Large intestine (tissue), 12 donors: ENCODE measurements at places on chromosomes 1 and 21. TPM values are rescaled to one million over a fixed set of nuclear protein-coding genes. Genes with fewer than 3 reads are reported as not detected.

GRCh38 chr1:116408193-116408592 lies 35.1 kb downstream of the ATP1A1 start:
- no peak for DNase-seq

GRCh38 chr1:52162947-52163346 lies 21.1 kb downstream of the ZFYVE9 start:
- DNase-seq = no peak

- no peak for DNase-seq
Measured at GRCh38 chr21:38769191-38769780, 36.4 kb upstream of the ETS2 start.

- no peak for DNase-seq
Measured at GRCh38 chr1:118717893-118718292, 270.2 kb downstream of the TBX15 start.

GRCh38 chr1:38735651-38736161 lies 123.9 kb downstream of the RRAGC start:
- DNase-seq = no peak

DNA sequence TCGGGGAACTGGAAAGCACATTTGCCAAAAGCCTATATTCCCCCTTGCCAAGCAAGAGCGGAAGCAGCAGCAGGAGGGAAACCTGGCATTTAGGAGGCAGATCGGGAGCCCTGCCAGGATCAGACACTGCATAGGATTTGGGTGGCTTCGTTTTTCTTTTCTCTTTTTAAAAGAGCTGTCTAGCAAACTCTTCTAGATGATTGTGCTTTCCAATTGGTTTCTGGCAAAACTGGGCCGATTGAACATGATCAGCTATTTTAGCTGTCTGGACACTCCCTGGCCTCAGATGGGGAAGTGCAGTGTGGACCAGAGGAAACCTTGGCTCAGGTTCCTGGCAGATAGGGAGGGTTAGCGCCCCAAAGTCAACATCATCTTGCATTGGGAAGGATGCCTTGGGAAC lies 414.0 kb upstream of the KAZN start:
- DNase-seq = no peak

DNA sequence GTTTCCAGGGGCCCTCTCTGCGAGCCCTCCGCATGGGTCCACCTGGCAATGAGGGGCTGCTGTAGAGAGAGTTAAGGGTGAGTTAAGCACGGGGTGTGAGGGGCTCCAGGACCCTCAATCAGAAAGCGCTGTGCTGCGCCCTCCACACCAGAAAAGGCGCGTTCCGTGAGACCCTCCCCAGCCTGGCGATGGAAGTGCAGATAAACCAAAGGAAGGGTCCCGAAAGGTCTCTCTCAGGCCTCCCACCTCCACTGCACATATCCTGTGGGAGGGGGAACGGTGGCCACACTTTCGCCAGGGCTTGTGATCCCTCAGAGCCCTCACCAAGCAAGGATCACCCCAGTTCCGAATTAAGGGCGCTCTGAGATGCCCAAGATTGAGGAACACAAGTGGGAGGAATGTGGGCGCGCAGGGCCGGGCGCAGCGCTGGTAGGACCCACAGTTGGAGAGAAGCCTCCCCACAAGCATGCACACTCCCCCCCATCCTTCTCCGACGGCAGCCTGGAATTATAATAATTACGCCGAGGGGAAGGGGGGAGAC lies 1.1 kb downstream of the WNT3A start:
- DNase-seq = no peak

DNA sequence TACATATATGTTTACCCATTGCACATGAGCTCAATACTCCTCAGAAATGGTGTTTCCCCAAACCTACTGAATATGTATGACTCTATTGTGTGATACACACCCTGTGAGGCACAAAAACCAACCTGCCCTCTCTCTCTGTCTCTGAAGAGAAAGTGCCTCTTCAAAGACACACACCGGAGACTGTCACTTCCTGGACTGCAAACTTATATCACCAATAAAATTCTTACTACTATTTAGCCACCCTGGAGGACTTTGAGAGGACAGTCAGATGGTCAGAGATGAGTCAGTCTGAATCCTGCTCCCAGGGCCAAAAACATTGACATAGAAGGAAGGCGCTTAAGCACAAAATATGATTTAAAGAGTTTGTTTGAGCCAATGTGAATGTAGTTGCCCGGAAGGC lies 110.4 kb downstream of the PPIAL4G start:
- no peak for DNase-seq

DNA sequence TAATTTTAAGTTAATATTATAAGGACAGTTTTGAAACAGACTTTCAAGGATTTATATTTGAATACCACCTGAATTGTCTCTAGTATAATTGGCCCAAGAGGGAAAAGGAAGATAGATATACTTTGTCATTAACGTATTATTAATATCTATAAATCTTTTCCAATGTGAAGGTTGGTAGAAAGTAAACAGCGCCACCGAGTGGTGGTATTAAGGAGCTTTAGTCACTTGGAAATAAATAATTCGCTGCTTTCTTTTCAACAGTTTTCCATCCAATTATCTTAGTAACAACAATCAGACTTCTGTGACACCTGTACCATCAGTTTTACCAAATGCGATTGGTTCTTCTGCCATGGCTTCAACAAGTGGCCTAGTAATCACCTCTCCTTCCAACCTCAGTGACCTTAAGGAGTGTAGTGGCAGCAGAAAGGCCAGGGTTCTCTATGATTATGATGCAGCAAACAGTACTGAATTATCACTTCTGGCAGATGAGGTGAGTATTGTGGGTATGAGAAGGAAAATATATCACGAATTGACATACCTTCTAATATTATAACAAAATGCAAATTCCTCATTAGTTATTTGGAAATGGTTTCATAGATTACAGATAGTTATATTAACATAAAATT lies 37.7 kb downstream of the SH3GLB1 start:
- DNase-seq = no peak

DNA sequence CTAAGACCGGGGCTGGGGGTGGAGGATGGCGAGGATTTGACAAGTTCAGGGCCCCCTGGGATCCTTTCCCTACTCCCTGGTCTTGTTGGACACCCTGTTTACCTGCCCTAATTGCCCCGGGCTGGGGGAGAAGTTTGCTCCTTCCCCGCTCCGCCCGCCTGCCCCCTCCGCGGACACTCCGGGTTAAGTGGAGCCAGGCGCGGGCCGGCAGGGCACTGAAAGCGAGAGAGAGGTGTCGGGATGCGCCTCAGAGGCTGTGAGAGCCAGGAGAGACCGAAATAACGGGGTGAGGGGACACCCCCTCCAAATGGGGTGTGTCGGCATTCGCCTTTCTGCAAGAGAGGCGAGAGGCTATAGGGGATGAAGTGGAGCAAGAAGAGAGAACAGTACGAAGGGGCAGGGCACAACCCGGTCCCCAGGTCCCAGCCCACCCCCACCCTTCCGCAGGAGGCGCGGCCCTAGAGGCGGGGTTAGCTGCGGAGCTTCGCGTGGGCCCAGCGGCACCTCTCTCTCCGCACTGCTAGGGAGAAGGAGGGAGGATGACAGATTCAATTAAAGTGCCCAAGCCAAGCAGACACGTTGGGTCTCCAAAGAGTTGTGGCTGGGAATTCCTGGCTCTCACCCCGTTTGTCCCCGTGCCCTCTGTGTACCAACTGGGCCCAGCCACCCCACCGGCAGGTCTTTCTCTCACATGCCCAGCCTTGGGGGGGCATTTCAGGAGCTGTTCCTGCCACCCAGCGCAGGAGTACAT lies 3.8 kb downstream of the EFNA3 start:
- DNase-seq = no peak

DNA sequence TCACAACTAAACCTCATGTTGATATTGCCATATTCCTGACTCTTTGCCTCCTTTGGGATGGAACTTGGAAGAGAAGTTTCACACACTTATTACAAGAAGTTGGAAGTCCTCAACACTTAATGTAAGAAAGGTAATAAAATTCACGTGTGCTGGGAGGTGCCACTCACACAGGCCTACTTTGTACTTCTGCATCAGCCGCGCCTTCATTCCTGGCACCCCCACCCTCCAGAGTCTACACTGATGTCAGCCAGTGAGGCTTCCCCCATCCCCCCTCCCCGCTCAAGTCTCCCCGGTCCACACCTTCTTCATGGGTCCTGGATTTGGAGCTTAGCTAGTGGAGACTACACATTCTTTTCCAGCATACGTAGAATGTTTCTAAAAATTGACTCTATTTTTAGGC lies 24.8 kb upstream of the SLC45A1 start:
- DNase-seq = peak; percentile 94

DNA sequence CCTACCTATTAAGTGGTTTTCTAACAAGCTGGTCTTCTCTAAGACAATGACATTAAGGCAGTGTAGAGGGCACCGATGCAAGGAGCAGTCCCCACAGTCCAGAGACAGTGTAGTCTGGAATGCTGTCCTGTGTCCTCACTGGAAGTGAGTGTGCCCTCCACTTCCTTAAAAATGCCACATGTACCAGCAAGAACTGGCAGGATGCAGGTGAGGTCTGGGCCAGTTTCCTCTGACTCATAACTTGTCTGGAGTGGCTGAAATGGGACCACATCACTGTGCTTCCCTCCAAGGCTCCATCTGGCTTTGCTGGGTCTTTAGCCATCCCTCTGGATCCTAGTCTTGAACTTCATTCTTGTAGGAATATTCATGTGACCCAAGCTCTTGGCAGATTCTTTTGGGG lies 170.5 kb upstream of the KIAA0040 start:
- no peak for DNase-seq

- DNase-seq = no peak
Measured at GRCh38 chr1:3248155-3249141, 179.4 kb downstream of the PRDM16 start.

- peak; percentile 54 for DNase-seq
Measured at GRCh38 chr1:32743380-32744070, 41.0 kb upstream of the SYNC start.

The AIRE gene
- polyA plus RNA-seq = 14.3 TPM
